ENCODE measurements at places on chromosomes 5 and 9.

- no peak for DNase-seq
Measured at GRCh38 chr9:76887003-76887821, 18.7 kb downstream of the PRUNE2 start.

- DNase-seq = no peak
Measured at GRCh38 chr5:60541980-60542379, 158.0 kb downstream of the DEPDC1B start.

DNA sequence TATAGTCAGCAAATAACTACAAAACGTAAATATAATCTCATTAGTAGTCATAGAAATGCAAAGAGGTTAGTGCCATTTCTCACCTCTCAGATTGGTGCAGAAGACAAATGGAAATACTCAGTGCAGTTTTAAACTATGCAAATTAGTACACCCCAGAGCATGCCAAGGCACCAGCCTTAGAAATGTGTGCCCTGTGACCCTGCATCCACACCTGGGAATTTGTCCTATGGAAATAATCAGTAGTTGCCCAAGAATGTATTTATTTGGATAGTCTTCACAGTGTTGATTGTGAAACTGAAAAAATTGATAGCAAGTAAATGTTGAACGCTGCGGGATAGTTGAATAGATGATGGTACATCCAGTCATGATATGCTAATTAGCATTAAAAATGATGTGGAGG is 152.7 kb downstream of the KDM4C start:
- no peak for DNase-seq

DNA sequence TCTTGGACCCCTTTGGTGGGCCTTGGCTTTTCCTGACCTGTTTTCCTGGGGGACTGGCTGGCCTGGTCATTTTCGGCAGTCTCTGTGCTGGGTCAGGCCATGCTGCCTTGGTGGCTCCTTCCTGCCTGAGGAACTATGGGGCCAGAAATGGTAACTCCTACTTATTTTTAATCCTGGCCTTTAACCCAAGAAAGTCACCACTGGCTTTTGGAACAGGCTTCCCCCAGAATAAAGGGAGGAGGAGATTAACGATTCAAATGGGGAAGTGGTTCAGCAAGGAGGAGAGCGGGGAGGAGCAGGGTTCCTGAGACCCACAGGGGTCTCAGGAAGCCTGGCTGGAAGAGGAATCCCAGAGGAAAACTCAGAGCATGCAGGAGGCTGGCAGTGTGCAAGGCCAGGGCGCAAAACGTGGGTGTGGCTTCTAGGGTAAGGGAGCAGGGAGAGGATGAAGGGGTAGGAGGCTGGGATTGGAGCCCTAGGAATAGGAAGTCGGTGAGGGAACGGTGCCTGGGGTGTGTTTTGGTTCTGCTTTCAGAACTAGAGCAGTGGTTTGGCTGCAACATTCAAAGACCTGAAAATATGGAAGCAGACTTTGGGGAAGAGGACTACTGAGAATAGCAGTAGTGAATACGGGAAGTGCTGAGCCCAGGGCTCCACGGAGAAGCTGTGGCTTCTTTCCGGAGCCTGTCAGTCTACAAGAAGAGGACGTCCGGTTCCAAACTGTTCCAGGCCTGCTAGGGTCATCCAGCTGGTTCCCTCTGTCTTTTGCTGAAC is 271.1 kb upstream of the KLF4 start:
- no peak for DNase-seq

DNA sequence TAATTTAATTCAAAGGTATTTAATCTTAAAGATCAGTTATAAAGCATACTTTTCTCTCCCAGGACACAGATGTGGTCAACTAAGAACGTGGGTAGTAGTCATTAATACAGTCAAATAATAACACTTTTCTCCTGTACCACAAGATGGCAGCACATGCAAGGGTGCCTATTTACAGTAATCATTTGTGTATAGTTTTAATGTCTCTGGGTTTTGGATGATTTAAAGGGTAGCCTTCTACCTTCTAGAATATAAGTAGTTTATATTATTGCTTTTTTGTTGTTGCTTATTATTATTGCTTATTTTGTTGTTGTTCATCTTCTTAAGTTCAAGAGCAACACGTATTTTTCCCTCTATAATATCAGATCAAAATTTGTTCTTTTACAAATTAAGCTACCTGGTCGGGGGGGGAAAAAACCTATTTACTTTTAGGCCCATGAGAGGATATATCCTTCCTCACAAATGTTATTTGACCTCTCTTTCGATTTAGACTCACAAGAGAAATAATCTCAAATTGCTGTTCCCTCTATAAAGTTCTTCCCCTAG is 59.6 kb upstream of the SLC27A6 start:
- no peak for DNase-seq

GRCh38 chr5:172276214-172276613 is 7.3 kb downstream of the UBTD2 start:
- DNase-seq = no peak

- no peak for DNase-seq
Measured at GRCh38 chr9:85178474-85178873, 508.9 kb downstream of the NTRK2 start.

DNA sequence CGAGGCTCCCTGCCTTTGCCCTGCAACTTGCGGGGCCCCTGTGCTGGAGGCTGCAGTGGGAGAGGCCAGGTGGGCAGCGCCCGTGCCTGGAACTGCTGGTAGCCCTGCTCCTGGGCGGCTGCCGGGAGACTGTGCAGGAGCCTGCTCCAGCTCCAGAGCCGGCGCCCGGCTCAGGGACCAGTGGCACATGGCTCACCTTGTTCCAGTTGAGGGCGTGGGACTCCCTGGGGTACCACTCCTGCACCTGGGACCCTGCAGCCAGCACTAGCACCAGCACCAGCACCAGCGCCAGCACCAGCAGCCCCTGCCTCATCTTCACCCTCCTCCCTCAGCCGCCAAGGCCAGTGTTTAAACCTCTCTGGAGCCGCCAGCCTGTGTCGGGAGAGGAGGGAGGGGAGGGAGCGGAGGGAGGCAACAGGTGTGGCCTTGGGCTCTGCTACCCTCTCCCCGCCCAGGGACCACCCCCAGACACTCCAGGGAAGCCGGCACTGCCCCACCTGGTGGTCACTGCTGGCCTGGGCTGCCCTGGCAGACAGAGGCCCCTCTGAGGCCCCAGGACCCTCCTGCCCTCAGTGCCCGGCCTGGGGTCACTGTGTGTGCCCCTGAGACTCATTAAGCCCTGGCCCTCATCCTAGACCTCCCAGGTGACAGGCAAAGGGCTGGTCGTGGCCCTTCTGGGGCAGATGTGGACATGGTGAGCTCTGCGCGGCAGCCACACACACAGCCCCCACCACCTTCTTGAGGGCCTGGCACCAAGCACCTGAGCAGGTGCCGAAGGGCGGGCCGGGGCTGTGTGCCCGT is at the start of gene LCN10:
Gene LCN10, minus strand, starts transcription at position 350 of the 801 bp plus-strand sequence. Its CDS starts 37 bp downstream, at position 313.
- no peak for DNase-seq

GRCh38 chr5:31568302-31568835 is 36.3 kb downstream of the C5orf22 start:
- DNase-seq = no peak

- no peak for DNase-seq
Measured at GRCh38 chr5:126851501-126852011, 74.6 kb downstream of the LMNB1 start.

GRCh38 chr9:114478459-114478858 is 26.8 kb downstream of the WHRN start:
- DNase-seq = no peak

DNA sequence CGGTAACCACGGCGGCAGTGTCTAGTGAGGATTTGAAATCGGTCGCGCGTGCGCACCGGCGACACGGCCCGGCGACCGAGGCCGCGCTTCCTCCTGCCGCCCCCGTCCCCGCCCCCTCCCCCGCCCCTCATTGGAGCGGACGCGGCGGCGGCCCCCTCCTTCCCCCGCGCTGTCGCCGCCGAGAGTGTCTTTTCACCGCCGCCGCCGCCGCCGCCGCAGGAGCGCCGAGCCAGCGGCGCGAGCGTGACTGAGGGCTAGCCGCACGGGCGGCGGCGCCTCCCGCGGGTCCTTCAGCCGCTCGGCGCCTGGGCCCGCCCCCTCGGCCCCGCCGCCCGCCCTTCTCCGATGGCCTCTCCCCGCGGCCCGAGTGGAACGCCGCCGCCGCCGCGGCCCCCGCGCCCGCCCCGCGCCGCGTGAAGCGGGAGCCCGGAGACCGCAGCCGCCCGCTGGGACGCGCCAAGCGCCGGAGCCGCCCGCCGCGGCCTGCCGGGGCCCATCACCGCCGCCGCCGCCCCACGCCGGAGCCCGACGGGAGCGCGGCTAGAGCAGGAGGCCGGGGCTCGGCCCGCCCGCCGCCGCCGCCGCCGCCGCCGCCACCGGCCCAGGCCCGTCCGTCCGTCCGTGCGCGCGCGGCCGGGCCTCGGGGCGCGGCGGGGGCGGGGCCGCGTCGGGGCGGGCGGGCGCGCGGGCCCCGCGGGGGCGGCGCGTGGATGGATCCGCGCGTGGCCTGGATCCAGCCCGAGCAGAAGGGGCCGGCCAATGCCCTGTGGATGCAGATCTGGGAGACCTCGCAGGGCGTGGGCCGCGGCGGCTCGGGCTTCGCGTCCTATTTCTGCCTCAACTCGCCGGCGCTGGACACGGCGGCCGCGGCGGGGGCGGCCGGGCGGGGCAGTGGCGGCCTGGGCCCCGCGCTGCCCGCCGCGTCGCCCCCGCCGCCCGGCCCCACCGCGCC is at the start of gene TENT4A:
Gene TENT4A, plus strand, starts transcription at position 159 of the 952 bp plus-strand sequence. Its CDS starts 552 bp downstream, at position 711.
- no peak for DNase-seq

DNA sequence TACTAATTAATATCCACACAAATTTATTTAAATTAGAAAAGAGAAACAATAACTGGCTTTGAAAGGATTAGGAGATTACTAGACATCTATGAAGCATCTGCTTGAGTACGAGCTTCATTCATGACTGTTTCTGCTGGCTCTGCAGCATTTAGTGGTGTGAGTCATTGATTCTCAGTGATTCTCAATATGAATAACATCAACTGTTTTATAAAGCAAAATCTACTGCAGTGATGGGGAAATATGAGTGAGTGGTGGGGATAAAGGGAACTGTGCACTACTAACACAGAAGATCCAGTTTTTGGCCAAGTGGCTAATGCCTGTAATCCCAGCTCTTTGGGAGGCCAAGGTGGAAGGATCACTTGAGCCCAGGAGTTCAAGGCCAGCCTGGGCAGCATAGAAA is 8.4 kb downstream of the FNBP1 start:
- DNase-seq = no peak

GRCh38 chr5:4625206-4625896 is 514.8 kb upstream of the ADAMTS16 start:
- no peak for DNase-seq

- no peak for DNase-seq
Measured at GRCh38 chr9:76459694-76460635, 983 bp downstream of the GCNT1 start.

- no peak for DNase-seq
Measured at GRCh38 chr9:89179540-89179894, 899 bp upstream of the SHC3 start.

- no peak for DNase-seq
Measured at GRCh38 chr9:16752601-16753000, 117.9 kb downstream of the BNC2 start.

GRCh38 chr9:74534841-74535240 is 37.7 kb downstream of the RORB start:
- DNase-seq = no peak

DNA sequence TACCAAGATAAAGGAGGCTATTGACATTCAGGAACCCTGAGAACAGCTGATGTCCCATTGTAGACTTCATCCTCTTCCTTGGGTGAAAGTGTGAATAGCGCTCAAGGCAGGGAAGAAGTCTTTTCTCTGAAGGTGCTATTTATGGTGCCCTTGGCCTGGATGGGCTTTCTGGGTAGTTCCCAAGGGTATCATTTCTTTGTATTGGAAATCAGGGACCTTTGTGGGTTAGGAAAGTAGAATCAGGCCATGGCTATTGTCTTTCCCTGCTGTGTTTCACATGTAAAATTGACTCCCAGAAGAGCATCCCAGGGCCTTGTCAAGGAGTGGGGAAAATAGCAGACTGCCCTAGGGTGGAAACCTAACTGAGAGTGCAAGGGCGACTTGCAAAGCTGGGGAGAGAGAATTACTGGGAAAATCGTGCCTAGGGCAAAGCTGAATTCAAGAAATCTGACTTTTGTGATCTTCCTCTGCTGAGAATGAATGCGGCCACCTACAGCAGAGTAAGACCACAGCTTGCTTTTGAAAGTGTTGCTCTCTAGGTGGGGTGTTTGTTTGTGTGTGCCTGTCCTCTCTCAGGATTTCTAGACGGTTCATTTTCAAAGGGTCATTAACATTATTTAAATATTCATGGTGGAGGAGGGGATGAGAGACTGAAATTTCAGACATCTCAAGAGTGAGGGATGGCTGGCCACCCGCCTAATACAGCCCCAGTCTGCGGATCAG is 160.6 kb downstream of the C9orf152 start:
- no peak for DNase-seq

DNA sequence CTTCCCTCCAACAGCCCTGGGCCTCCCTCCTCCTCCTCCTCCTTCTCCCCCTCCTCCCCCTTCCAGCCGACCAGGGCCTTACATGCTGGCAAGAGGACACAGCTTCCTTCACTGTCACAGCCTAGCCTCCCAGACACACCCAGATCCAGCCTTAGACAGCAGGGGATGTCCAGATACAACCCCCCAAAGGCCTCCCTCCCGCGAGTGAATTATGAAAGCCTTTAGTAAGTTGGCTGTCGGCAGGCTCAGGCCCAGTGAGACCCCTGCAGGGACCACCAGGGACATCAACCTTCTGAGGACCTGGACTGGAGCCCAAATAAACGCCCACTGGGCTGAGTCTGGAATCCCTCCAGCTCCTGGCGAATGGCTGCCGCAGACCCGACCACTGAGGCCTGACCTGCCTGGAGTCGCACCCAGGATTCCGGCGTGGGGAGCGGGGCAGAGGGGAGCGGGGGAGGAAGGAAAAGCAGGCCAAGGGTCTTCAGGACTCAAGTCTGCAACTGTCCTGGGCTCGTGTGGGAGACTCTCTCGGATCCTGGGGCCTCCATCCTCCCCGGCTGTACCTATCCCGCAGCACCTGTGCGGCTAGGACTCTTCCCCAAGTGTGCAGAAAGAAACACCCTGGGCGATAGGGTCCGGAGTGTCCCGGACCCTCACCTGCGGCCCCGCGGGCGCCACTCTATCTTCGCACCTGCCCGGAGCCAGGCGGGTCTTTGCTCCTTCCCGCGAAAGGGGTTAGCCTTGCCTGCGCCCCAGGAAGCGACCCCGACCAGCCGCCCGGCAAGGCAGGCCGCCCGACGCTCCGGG is 705 bp downstream of the SEPTIN8 start:
- DNase-seq = no peak

GRCh38 chr9:74645007-74645639 is 148.0 kb downstream of the RORB start:
- no peak for DNase-seq
